ENCODE measurements at places on chromosomes 13 and 19.

DNA sequence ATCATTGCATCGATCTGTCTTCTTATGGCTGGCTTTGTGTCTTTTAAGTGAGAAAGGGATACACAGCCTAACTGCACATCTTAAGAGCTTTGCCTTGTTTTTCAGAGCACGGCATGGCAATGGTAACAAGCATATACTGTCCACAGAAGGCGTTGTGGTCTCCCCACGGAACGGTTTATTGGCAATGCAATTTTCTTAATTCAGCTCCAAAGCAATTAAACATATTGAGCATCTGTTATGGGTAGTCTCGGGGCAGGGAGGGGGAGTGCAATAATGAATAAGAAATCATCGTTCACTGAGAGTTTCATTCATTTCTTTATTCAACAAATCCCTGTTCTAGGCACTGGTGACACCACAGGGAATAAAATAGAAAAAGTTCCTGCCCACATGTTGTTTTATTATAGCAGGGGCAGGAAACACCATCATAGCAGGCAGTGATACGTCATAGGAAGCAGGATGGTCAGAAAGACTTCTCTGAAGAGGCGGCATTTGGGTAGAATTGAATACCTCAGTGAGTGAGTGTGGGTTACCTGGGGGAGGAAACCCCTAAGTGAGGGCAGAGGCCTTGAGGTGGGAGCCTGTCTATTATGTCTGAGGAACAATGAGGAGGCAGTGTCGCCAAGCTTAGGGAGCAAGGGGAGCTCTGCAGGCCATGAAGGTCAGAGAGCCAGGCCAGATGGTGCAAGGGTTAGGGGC, 185.7 kb upstream of the KL start:
- no peak for DNase-seq

- peak; percentile 43 for DNase-seq
These were observed 475.8 kb downstream of the FOXO1 start for GRCh38 chr13:40190641-40191100.

GRCh38 chr13:102399791-102400674, 1.8 kb downstream of the FGF14 start:
- no peak for DNase-seq

GRCh38 chr13:48278806-48279205, 24.7 kb upstream of the RB1 start:
- no peak for DNase-seq

GRCh38 chr13:33228648-33229445, 56.7 kb downstream of the STARD13 start:
- DNase-seq, result no peak

GRCh38 chr13:70623239-70623638, 515.0 kb upstream of the KLHL1 start:
- DNase-seq, result no peak

DNA sequence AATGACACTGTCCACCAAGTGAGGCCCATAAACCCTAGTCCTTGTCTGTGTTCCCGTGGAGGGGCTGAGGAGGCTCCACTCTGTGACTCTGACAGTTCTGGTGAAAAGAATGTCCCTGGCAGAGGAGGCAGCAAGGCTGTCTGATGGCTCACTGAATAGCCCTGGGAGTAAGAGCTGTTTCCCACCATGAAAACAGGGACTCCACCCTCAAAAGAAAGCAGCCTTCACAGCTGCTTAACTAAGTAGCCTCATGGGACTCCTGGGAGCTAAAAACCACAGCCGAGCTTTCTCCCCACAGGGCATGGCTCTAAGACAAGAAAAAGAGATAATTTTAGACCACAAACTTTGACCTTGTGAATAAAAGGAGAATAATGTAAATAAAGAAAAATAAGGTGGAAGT, 135.1 kb upstream of the FRY start:
- peak; percentile 80 for DNase-seq

GRCh38 chr13:25281935-25282332, 5.4 kb downstream of the MTMR6 start:
- no peak for DNase-seq

- DNase-seq, result no peak
These were observed 722 bp upstream of the ICAM1 start for GRCh38 chr19:10270180-10270615.

DNA sequence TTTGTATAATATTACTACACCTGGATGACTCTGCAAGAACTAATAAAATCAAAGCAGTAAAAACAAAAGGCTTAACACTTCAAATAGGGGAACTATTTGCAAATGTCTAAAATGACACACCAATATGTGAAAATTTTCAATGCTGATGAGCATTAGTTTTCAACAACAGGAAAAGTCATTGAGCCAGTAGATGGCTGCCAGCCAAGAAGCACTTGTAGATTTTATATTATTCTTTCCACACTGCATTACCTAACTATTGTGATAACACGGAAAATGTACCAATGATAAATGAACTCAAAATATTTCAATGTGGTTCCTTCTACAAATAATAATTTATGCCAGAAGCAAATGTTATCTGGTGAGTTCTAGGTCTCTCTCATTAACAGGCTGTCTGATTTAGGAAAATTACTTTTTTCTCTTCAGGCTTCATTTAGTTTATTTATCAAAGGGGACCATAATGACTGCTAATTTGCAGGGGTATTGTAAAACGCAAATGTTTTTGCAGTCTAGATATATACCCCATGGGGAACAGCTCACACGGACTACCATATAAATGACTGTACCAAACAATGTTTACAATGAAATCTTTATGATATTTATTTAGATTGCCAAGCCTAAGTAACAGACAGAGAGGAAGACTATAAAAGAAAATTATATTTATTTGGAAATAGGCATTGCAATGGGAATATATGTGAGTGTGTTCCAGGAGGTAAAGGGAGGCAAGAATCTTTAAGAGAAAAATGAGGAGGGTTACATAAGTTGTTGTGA, 407.8 kb downstream of the LIG4 start:
- DNase-seq, result no peak

DNA sequence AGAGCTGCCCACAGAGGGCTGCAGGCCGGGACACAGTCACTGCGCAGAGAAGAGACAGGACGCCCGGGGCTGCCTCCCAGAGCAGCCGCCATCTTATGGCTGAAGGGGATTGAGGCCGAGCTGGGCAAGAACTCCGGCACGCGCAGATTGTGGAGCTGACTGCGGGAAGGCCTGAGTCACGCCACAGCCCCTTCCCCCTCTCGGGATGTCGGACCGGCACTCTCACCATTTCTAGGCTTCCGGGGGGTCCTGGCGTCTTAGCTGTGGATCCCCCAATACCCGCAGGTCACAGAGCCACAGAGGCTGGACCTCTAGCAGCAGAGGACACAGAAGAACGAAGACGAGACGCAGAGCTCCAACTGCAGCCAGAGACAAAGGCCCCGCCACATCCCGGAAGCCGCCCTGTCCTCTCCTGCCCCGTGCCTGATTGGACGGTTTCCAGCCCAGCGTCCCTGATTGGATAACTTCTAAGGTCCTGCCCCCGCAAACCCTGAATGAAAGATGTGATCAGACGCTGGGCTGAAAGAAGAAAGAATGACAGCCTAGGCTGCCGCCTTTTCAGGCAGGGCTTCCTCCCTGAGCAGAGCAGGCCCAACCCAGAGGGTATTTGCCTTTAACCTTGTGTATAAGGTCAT, at the start of gene ZNF43:
TSS of gene ZNF43 (minus strand) at position 373 of the 635 bp plus-strand sequence. CDS start at position 229, 144 bp downstream.
- peak; percentile 80 for DNase-seq

DNA sequence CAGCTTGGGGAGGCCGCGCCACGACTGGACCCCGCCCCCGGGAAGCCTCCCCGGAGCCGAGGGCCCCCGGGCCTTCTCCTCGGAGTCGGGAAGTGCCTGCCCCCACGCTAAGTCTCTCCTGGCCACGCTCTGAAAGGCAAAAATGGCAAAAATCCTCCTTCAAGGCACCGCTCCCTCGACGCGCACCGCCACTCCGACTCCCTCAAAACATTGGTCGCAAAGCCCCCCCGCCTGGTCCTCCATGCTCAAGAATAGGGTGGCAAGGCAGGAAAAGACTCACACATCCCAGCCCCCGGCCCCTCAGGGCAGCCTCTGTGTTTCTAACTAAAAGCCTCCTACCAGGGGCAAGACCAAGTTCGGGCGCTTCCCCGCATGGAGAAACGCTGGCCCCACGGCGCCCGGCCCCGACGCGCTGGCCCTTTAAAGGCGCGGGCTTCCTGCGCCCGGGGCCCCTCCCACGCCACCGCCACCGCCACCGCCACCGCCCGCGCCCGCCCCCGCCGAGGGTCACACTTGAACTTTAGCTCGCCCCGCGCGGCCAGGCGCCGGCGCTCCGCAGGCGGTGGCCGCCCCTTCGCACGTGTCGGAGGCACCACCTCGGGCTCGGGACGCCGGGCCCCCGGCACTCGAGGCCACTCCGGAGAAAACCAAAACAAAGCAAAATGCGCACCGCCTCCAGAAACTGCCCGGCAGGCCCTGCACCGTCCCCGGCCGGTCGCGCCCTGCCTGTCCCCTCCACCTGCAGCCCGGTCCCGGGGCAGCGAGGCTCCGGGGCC, 1.9 kb downstream of the FOXO1 start:
- no peak for DNase-seq

DNA sequence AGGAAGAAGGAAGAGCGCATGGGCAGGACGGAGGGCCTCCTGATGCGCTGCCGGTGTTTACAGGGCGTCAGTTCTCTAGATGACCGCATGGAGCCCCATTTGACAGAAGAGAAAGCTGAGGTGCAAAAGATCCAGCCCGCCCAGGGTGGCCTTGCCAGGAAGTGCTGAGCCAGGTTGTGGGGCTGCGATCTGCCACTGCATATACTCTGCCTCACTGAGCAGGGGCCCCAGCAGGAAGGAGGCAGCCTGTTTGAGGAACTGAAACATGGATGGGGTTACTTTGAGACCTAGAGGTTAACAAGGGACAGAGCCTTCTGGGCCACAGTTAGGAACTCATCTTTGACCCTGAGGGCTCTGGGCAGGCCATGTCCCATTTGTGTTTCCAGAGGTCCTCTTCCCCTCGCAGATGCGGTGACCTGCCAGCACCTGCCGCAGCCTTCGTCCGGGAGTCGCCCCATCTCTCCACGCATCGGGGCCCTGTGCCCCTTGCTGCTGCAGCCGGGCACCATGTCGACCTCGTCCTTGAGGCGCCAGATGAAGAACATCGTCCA, 3.2 kb downstream of the EPN1 start:
- no peak for DNase-seq

- DNase-seq, result no peak
These were observed 10.6 kb downstream of the ABHD17A start for GRCh38 chr19:1874554-1875185.

DNA sequence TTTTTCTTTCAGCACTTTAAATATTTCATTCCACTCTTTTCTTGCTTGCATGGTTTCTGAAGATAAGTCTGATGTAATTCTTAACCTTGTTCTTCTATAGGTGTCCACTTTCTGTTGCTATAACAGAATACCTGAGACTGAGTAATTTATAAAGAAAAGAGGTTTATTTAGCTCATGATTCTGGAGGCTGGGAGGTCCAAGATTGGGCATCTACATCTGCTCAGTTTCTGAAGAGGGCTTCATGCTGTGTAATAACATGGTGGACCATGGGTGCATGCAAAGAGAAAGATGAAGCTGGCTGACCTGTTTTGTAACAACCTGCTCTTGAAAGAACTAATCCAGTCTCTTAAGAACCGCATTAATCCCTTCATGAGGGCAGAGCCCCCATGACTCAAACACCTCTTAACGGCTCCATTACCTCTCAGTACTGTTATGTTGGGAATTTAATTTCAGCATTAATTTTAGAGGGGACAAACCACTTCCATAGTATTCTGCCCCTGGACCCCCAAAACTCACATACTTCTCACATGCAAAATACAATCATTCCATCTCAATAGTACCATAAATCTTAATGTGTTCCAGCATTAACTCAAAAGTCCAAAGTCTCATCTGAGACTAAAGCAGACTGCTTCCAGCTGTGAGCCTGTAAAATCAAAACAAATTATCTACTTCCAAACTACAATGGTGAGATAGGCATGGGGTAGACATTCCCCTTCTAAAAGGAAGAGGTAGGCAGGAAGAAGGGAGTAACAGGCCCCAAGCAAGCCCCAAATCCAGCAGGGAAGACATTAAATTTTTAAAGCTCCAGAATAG, 9.6 kb upstream of the FGF9 start:
- no peak for DNase-seq

GRCh38 chr13:97307882-97308624, 85.9 kb downstream of the MBNL2 start:
- no peak for DNase-seq

DNA sequence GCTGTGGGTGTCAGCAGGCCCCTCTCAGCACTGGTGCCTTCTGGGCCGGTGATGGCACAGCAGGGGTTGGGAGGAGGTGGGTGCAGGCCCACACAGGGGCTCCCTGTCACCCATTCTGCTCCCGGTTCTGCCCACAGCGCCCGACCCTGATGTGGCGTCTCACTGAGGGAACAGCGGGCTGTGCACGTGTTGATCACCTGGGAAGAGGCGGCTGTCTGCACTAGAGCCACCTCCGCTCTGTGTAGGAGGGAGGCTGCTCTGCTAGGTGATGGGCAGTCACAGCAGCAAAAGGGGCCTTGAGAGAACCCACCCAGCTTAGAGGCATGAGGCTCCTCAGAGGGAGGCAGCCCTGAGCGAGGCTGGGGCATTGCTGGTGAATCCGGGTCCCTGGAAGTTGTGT, 39.2 kb upstream of the TUBGCP3 start:
- DNase-seq, result no peak

GRCh38 chr13:51624695-51625345, 40.6 kb downstream of the WDFY2 start:
- no peak for DNase-seq

GRCh38 chr13:95579303-95579702, 26.8 kb downstream of the CLDN10 start:
- no peak for DNase-seq

DNA sequence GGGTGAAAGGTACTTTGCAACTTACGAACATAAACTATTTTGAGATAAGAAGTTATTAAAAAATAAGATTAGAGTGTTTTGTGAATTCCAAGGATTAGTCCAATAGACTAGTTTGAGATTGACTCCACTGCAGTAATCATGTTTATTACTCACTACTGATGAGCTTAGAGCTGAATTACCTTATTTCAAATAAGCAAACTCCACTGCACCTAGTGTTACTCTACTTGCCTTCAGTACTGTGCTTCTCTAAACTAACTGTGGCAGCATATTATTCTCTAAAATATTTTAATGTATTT, 111.7 kb downstream of the MIPEP start:
- no peak for DNase-seq

DNA sequence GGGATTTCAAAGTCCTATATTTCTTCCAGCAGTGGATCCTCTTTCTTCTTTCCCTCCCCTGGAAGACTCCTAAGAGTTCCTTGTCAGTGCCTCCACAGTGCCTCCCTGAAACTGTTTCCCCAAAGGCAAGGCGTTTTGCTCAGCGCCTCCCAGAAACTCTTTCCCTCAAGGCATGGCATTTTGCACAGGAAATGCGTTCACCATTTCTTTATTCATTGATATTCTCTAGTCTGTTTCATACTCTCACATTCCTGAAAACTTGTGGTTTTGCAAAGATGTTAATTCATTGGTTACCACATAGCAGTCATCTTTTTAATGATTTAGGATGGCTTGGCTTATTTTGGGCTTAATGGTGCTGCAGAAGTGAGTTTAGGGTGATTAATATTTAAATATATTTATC, 177.3 kb upstream of the SLC10A2 start:
- DNase-seq, result no peak

- no peak for DNase-seq
These were observed 569.8 kb downstream of the FGF9 start for GRCh38 chr13:22240716-22241115.

GRCh38 chr13:79895416-79895815, 414.5 kb downstream of the NDFIP2 start:
- DNase-seq, result no peak

- DNase-seq, result no peak
These were observed 4.9 kb upstream of the SGCG start for GRCh38 chr13:23175920-23176319.

Measured in AG09309 (cell line).